ENCODE measurements at places on chromosomes 13 and 19.
A peak's percentile ranks its signal among the peaks of the same experiment; 100 is the strongest.

DNA sequence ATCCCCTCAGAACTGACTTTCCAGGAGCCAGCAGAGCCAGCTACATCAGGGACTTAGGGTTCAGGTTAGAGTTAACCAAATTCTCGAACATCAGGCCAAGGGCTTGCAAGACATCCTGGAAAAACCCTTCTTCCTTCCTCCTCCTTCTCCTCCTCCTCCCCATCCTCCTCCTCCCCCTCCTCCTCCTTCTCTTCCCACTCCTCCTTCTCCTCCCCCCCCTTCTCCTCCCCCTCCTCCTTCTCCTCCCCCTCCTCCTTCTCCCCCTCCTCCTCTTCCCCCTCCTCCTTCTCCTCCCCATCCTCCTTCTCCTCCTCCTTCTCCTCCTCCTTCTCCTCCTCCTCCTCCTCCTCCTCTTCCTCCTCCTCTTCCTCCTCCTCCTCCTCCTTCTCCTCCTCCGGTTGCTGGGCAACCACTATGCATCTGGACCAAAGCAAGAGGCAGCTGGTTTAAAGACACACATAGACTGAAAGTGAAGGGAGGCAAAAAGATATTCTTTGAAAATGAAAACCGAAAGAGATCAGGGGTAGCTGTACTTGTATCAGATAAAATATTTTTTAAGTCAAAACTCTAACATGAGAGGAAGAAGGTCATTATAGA is 5.9 kb upstream of the CCL25 start:
- DNase-seq, result no peak

- peak; percentile 56 for DNase-seq
Observed at GRCh38 chr13:64675255-64675892, 2554.8 kb downstream of the PCDH9 start.

- DNase-seq, result no peak
Observed at GRCh38 chr13:99075268-99076191, 97.7 kb upstream of the DOCK9 start.

DNA sequence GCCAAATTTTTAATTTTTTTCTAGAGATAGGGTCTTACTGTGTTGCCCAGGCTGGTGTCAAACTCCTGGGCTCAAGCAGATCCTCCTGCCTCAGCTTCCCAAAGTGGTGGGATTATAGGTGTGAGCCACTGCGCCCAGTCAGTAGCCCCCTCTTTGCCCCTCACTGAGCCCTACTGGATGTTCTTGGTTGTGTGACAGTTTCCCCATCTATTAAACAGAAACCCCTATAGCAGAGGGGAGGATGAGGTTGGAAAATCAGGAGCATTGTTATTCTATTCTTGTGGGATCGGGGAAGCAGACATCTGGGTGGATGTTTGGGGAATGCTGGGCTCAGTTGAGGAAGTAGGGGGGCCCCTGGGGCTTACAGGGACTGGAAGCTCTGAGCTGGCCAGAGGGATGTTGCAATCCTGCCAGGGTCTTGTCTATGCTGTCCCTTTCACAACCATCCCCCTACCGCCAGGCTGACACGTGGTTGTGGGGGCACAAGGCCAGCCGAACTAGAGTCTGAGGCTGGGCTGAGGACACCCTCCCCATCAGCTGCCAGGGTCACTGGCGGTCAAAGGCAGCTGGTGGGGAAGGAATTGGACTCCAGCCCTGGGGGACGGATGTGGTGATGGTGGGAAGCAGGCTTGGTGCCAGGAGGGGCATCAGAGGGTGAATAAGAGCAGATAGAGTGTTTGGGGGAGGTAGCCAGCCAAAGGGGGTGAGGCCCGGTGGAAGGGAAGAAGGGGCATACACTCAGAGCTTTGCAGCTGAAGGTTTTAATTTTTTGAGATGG is 10.9 kb downstream of the APOC1 start:
- DNase-seq, result peak; percentile 80

GRCh38 chr19:8607386-8607785 is 3.1 kb downstream of the ADAMTS10 start:
- no peak for DNase-seq

DNA sequence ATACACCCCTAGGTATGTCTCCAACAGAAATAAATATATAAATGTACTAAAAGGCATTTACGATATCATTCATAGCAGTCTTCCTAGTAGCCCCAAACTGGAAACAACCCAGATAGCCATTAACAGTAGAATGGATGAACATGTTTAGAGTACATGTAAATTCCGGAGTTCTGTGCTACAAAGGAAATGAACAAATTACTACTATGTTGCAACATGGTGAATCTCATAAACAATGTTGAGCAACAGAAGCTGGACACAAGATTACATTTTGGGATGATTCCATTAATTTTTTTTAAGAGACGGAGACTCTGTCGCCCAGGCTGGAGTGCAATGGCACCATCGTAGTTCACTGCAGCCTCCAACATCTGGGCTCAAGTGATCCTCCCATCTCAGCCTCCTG is 5.9 kb upstream of the SLC7A10 start:
- DNase-seq, result no peak

DNA sequence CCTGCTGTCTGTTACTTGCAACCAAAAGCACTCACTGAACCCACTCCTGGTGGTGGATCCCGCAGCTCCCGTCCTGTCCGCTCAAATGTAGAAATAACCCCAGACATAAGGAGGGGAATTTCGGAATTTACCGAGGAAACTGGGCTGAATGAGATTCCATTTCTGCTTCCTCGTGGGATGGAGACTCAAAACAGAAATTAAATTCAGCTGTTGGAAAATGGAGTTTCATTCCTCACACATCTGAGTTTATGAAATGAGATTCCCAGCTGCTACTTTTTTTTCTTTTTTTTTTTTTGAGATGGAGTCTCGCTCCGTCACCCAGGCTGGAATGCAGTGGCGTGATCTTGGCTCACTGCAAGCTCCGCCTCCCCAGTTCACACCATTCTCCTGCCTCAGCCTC is 44.3 kb downstream of the COLGALT1 start:
- no peak for DNase-seq

DNA sequence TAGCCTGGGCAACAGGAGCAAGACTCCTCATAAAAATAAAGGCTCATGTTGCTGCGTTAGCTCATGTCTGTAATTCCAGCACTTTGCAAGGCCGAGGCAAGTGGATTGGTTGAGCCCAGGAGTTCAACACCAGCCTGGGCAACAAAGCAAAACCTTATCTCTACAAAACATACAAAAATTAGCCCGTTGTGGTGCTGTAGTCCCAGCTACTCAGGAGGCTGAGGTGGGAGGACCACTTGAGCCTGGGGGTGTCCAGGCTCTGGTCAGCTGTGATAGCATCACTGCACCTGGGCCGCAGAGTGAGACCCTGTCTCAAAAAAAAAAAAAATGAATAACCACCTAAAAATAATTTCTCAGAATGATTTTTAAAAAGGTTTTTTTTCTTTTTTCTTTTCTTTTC is 3.9 kb upstream of the NUDT19 start:
- DNase-seq, result no peak

GRCh38 chr13:57787058-57787791 is 155.7 kb downstream of the PCDH17 start:
- DNase-seq, result no peak

DNA sequence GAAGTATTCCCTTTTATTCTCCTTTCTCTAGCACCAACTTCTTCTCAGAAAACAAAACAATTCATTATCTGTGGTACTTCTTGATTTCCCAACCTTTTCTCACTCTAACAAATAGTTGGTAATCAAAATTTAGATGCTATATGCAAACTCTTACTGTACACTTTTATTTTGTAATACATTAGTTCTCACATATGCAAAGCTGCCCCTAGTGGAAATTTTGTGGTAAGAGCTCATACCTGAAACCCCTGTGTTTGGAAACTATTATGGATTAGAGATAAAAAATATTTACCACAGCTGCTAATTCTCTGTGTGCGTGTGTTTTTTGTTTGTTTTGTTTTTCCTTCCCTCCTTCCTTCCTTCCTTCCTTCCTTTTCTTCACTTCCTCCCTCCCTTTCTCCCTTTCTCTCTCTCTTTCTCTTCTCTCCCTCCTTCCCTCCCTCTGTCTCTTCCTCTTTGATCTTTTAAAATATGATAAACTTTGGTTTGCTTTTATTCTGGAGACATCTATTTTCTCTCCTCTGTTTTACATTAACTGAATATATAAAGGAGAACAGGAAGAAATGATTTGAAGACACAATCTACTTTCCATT is 537.4 kb downstream of the SLITRK6 start:
- no peak for DNase-seq

DNA sequence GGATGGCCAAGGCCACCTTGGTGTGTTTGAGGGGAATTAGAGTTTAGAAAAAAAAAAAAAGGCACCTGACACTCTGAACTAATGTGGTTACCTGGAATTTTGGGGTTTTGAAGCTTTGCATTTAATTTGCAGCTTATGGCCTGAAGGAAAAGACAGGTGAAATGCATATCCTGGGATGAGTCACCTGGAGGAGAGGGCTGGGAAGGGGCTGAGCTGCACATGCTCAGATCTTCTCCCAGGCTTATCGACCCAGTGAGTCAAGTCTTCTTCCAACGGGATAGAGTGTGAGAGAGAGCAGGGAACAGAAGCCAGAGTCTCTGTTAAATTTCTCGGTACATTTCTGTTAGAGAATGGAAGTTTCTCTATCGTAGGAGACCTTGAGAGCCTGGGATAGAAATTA is 29.7 kb upstream of the ALOX5AP start:
- DNase-seq, result no peak
